ENCODE measurements at places on chromosomes 5 and 9. TPM values are rescaled to one million over a fixed set of nuclear protein-coding genes. Genes with fewer than 3 reads are reported as not detected.

DNA sequence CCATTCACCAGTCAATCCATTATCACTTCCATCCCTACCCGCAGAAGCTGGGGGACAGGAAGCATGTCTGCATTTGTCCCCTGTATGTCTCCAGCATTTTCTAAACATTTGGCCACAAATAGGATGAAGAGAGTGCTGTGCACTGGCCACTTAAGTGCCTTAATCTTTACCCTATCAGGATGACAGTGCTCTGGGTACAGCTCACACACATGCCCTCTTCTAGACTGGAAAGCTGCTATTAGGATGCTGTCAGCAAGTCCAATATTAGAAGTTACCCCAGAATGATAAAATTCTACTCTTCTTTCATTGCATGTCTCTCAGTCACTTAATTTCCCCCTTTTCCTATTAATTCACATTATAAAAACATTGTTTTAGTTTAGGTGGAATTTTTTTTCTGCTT, 168.4 kb downstream of the RASEF start:
- H3K4me1 ChIP-seq, result no peaks in the 10 kb centered on the region
- H3K27ac ChIP-seq, result no peak overlapping the region
- H3K36me3 ChIP-seq, result no peaks in the 10 kb centered on the region
- H3K27me3 ChIP-seq, result no peaks in the 10 kb centered on the region
- DNase-seq, result no peak

- H3K36me3 ChIP-seq, result no peaks in the 10 kb centered on the region
- H3K4me3 ChIP-seq, result no peak overlapping the region
- no peak overlapping the region for H3K27ac ChIP-seq
- H3K27me3 ChIP-seq, result peaks cover 38% of the 10 kb centered on the region
Observed at GRCh38 chr5:141762316-141762715, 80.3 kb upstream of the ARAP3 start.

SLC1A3 gene
- not detected for total RNA-seq

GRCh38 chr5:162052676-162053075, 14.9 kb upstream of the GABRG2 start:
- H3K4me3 ChIP-seq, result no peak overlapping the region
- no peak for DNase-seq
- no peaks in the 10 kb centered on the region for H3K27me3 ChIP-seq
- no peak overlapping the region for H3K27ac ChIP-seq
- H3K4me1 ChIP-seq, result no peaks in the 10 kb centered on the region

DNA sequence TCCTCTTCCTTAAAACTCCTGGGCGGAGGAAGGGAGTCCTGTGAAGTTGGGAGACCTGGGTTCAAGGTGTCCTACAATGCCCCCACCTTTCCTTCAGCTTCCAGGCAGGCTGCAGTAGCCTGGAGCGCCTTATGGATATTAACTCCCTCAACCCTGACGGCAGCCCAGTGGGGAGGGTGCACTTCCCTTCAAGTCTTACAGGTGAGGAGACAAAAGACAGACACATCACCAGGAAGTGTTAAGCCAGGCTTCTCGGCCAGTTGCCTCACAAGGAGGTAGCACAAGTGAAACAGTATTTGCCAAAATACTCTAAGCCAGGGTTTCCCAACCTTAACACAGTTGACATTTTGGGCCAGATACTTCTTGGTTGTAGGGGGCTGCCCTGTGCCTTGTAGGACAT, 4.2 kb downstream of the TRIM7 start:
- H3K27ac ChIP-seq, result no peak overlapping the region
- DNase-seq, result no peak
- H3K4me1 ChIP-seq, result peaks cover 7% of the 10 kb centered on the region
- H3K27me3 ChIP-seq, result peaks cover 33% of the 10 kb centered on the region

DNA sequence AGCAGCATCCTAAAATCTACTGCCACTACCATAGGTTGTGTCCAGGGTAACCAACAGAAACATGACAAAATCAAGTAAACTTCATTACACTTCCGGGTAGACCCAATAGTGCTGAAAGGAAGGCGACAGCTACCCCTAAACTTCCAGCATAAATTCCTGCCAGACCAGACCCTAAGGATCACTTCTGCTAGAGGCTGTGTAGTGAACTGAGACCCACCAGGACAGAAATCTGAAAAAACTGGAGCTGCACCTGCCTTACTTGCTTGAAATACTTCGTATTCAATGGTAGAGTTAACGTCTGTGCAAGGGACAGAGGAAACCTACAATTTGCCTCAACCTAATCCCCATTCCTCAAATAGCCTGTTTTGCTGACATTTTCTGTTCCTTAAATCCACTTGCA, 1.0 kb upstream of the SECISBP2 start:
- peaks cover 70% of the 10 kb centered on the region for H3K4me1 ChIP-seq
- H3K36me3 ChIP-seq, result peaks cover 63% of the 10 kb centered on the region
- DNase-seq, result no peak
- peak overlapping the region; percentile 82 for H3K4me3 ChIP-seq

CCDC183 gene
- total RNA-seq, result 0.26 TPM

IL4 gene
- total RNA-seq, result 2.5 TPM

NR4A3 gene
- total RNA-seq, result 20.4 TPM

CDC25C gene
- 21.3 TPM for total RNA-seq

SLCO4C1 gene
- 0.35 TPM for total RNA-seq

DNA sequence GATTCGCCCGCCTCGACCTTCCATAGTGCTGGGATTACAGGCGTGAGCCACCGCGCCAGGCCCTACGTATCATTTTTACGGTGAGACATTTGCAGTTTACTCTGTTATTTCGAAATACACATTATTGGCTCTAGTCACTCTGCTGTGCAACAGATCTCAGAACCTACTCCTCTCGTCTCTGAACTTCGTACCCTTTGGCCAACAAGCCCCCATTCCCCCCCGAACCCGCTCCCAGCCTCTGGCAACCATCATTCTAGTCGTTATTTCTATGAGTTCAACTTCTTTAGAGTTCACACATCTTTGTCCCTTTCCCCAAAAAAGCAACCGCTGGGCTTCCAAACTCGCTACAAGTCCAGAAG, 735 bp downstream of the PTGR1 start:
- H3K4me1 ChIP-seq, result peaks cover 17% of the 10 kb centered on the region
- H3K4me3 ChIP-seq, result peak overlapping the region; percentile 77
- no peak overlapping the region for H3K27ac ChIP-seq
- no peak for DNase-seq
- peaks cover 60% of the 10 kb centered on the region for H3K27me3 ChIP-seq
- no peaks in the 10 kb centered on the region for H3K36me3 ChIP-seq

DNA sequence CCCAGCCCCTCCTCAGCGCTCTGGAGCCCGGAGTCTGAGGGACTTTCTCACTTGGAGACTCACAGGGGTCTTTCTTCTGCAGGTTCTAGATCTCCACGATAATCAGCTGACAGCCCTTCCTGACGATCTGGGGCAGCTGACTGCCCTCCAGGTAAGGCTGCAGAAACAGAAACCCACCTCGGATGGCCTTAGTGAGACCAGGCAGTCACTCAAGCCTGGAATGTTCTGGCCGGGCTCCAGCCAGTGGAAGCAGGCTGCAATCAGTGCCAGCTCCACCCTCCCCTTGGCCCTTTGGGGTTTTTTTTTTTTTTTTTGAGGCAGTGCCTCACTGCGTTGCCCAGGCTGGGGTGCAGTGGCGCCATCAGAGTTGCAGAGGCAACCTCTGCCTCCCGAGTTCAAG, 7.6 kb downstream of the LRSAM1 start:
- DNase-seq, result no peak
- no peak overlapping the region for H3K27ac ChIP-seq
- no peak overlapping the region for H3K4me3 ChIP-seq

GRCh38 chr5:135890867-135891266, 4.8 kb downstream of the IL9 start:
- H3K4me1 ChIP-seq, result peaks cover 26% of the 10 kb centered on the region
- H3K27ac ChIP-seq, result no peak overlapping the region
- no peaks in the 10 kb centered on the region for H3K36me3 ChIP-seq
- peaks cover 72% of the 10 kb centered on the region for H3K27me3 ChIP-seq

DNA sequence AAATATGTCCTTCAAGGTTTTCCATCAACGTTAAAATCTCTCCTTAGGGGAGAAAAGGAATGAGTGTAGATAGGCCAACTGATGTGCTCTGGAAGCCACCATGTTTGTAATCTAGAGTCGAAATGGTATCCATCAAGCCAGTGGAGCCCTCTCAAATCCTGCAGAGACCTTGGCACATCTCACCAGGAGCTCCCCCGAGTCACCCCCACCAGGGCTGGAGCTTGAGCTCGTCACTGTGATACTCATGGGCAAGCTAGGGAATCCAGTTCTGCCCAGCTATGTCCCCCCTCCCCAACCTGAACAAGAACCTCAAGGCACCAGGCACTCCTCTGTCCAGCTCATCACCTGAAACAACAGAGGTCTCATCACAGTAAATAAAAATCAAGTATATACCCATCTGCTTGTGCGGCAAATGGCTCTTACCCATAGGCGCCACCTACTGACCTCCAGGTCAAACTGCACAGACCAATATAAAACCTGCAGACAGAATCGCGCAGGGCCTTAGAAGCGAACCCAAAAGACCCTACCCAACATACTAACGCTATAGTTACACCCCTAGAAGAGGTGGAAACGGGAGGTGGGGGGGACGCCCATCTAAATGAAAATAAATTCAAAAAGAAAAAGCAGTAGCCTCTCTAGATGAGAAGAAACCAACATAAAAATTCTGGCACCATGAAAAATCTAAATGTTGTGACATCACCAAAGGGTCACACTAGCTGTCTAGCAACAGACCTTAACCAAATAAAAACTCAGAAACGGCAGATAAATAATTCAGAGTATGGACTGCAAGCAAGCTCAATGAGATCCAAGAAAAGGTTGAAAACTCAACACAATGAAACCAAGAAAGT, 75.0 kb downstream of the TTC39B start:
- H3K27ac ChIP-seq, result no peak overlapping the region
- H3K4me3 ChIP-seq, result no peak overlapping the region

GRCh38 chr5:128527077-128527476, 11.0 kb downstream of the FBN2 start:
- H3K4me3 ChIP-seq, result no peak overlapping the region
- H3K36me3 ChIP-seq, result no peaks in the 10 kb centered on the region
- H3K27me3 ChIP-seq, result peaks cover 5% of the 10 kb centered on the region

NDUFB6 gene
- total RNA-seq, result 48.7 TPM

- no peak for DNase-seq
- H3K4me1 ChIP-seq, result no peaks in the 10 kb centered on the region
- H3K36me3 ChIP-seq, result no peaks in the 10 kb centered on the region
Observed at GRCh38 chr5:39624268-39624886, 199.6 kb upstream of the DAB2 start.

DNA sequence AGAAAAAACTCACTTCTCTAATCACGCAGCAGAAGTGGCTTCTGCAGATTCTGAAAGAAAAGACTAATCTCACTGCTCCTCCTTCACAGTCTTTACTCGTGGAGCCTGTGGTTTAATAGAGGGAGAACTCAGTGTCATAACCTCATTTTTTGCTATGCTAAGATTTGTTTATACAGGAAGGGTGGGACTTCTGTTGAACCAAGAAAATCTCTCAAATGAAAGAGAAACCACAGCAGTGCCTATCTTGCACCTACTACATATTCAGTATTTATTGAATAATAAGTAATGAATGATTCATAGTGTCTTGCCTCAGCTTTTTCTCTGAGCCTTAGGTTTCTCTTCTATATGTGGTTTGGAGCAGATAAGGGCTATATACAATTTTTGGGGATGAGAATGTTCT, 136.1 kb upstream of the DMAC1 start:
- peak overlapping the region; percentile 39 for H3K4me3 ChIP-seq
- DNase-seq, result no peak
- H3K27me3 ChIP-seq, result no peaks in the 10 kb centered on the region
- peak overlapping the region; percentile 73 for H3K27ac ChIP-seq

ADRB2 gene
- total RNA-seq, result 4.4 TPM

DNA sequence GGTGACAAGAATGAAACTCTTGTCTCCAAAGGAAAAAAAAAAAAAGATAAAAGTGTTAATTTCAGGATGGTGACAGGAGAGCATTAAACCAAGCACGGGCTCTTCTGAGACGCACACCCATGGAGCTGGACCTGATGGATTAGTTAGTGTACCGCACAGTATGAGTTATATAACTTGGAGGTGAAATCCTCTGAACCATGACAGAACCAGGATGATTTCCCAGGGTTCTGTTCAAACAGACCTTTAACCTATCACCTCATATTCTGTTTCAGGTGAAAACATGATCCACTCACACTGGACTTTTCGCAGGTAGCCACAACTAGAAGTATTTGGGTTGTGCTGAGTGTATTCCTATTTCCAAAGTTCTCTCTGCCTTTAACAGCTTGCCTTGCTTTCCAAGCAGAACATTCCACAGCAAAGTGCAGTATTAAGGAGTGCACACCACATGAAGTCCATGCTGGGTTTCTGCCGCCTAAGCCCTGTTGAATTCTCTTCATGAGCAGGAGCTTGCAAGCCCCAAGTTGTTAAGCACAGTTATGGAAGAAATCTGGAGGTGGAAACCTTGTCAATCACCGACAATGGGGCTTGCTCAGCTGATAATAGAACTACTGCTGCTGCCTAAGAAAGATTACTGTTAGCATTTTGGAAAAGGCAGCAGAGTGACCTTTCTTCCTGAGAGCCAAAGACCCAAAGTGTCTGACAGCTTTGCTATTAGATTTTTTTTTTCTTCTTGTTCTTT, 461.7 kb downstream of the TLE1 start:
- no peaks in the 10 kb centered on the region for H3K36me3 ChIP-seq
- no peak overlapping the region for H3K4me3 ChIP-seq
- H3K27me3 ChIP-seq, result no peaks in the 10 kb centered on the region
- no peak overlapping the region for H3K27ac ChIP-seq
- H3K4me1 ChIP-seq, result no peaks in the 10 kb centered on the region

DNA sequence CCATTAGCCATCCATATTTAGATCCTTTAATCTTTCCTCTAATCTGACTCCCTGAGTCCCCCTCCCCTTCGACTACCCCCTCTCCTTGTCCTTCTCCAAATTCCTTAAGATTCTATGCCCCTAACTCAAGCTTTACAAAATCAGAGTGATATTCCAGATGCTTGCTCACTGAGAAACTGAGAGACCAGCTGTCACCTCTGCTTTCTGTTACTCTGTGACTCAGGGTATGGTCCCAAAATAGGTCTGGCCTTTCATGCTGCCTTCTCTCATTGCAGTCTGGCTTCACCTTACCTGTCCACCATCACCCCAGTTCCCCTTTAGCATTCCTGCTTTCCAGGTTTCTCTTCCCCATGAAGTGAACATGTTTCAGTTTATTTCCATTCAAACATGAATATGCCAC, 383.3 kb upstream of the SLC30A5 start:
- H3K4me3 ChIP-seq, result no peak overlapping the region
- H3K36me3 ChIP-seq, result peaks cover 1% of the 10 kb centered on the region
- H3K27me3 ChIP-seq, result no peaks in the 10 kb centered on the region
- no peak for DNase-seq
- no peak overlapping the region for H3K27ac ChIP-seq
- peaks cover 23% of the 10 kb centered on the region for H3K4me1 ChIP-seq

RFX3 gene
- 11.5 TPM for total RNA-seq

UHRF2 gene
- total RNA-seq, result 68.0 TPM

ECSCR gene
- 0.28 TPM for total RNA-seq

SAPCD2 gene
- total RNA-seq, result 40.1 TPM

PLAC8L1 gene
- total RNA-seq, result 0.50 TPM

ORM2 gene
- total RNA-seq, result not detected

PCDHGA7 gene
- 0.07 TPM for total RNA-seq

- H3K4me3 ChIP-seq, result no peak overlapping the region
- no peaks in the 10 kb centered on the region for H3K36me3 ChIP-seq
- H3K27me3 ChIP-seq, result peaks cover 5% of the 10 kb centered on the region
- H3K4me1 ChIP-seq, result peaks cover 10% of the 10 kb centered on the region
- H3K27ac ChIP-seq, result no peak overlapping the region
- DNase-seq, result peak; percentile 40
Observed at GRCh38 chr9:133729617-133730281, 8.4 kb downstream of the SARDH start.
